ENCODE measurements at places on chromosomes 16 and 17.

DNA sequence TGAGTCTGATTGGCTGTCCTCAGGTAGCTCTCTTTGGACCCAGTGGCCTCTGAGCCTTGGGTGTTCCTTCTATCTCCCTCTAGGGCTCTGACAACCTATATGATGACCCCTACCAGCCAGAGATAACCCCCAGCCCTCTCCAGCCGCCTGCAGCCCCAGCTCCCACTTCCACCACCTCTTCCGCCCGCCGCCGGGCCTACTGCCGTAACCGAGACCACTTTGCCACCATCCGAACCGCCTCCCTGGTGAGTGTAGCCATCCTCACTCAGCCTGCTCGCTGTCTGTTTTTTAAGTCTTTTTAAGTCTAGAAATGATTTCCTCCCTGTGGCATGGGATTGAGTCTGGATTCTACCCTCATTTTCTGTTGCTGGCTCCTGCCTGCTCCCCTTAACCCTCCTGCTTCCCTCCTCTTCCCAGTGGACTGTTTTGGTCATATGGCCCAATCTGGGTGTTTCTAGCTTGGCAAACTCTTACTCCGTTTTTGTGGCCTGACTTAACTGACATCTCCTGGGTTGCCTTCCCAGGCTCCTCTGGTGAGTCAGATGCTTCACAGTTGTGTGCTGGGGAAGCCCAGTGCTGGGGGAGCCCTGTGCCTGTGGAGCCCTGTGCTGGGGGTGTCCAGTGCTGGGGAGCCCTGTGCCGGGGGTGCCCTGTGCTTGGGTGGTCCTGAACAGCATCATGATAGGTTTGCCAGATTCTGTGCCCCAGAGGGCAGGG is 9.9 kb downstream of the TAOK2 start:
- no peak for DNase-seq

- no peak for DNase-seq
Observed at GRCh38 chr17:859824-860195, 77.7 kb downstream of the MRM3 start.

DNA sequence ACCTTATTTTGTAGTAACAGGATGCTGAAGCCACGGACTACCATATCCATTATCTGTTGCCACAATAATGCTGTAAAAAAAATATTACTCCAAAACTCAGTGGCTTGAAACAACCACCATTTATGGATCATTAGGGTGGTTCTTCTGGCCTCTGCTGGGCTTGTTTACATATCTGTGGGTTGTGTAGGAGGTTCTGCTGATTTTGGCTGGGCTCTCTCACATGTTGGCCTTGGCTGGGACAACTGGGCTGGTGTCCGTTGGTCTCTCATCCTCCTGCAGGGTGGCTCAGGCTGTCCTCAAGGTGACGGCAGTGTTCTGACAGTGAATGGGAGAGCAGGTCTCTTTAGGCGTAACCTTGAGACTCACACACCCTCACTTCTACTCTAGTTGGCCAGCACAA is 76.0 kb downstream of the GPR139 start:
- DNase-seq, result no peak

GRCh38 chr17:4542726-4543191 is 12.4 kb downstream of the MYBBP1A start:
- no peak for DNase-seq

GRCh38 chr17:75512926-75513640 is 2.3 kb downstream of the CASKIN2 start:
- DNase-seq, result no peak

Data from CD8-positive, alpha-beta memory T cell (primary cell).